ENCODE measurements at places on chromosomes 13 and 19.

DNA sequence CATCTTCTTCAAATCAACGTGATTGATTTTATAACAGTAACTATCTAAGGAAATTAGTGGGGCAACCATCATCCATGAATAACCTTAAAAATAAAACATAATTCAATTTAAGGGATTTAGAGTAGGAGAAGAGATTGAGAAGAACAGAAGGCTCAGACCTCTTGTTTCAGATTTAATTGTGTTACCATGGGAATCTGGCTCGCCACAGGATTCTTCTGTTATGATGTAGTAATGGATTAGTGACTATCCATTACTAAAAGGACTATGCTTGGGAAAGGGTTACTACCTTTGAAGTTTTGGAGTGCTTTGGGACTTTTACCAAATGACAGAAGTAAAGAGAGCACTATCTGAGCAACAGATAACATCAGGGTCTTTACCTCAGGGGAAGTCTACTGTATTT is 13.2 kb downstream of the FREM2 start:
- DNase-seq = no peak

GRCh38 chr19:5707576-5708575 is 12.1 kb downstream of the LONP1 start:
- DNase-seq = no peak

DNA sequence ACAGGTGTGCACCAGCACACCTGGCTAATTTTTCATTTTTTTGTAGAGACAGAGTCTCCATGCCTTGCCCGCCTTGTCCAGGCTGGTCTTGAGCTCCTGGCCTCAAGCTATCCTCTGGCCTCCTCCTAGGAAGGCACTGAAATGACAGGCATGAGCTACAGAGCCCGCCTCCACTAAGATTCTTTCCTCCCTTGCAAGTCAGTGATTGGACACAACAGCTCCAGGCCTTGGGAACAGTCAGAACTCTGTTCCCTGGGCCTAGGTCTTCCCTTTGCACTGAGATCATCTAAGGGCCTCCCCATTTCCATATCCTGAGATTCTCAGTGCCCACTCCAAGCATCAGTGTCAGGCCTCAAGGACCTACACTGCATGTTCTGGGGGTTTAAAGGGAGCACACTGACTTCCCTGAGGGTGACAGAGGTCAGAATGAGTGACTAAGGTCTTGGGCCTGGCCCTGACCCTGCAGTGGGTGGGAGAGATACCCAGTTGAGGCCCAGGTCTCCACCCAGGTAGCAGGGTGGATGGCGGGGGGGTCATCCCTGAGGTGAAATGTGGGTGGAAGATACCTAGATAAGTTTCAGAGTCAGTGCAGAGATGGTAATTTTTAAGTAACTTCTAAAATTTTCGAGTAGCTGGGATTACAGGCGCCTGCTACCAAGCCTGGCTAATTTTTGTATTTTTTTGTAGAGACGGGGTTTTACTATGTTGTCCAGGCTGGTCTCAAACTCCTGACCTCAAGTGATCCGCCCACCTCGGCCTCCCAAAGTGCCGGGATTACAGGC is 17.3 kb upstream of the ERCC1 start:
- no peak for DNase-seq

GRCh38 chr13:32010136-32010535 is 21.4 kb upstream of the FRY start:
- DNase-seq = no peak

GRCh38 chr13:98065468-98065867 is 77.4 kb upstream of the FARP1 start:
- DNase-seq = no peak

DNA sequence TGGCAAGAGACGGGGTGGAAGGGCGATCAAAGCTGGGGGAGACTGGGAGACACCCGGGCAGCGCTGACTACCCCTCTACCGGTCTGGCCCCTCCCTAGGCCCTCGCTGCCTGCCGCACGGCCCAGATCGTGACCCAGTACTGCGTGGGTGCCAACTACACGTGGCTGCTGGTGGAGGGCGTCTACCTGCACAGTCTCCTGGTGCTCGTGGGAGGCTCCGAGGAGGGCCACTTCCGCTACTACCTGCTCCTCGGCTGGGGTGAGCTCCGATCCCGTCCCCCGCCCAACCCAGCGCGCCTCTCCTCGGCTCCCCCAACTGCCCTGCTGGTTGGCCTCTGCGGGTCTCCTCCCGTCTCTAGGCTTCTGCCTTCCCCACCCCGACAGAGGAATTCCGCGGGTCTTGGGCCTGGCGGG is 8.8 kb downstream of the GIPR start:
- no peak for DNase-seq

GRCh38 chr19:48170817-48171347 is 402 bp downstream of the ZSWIM9 start:
- no peak for DNase-seq

DNA sequence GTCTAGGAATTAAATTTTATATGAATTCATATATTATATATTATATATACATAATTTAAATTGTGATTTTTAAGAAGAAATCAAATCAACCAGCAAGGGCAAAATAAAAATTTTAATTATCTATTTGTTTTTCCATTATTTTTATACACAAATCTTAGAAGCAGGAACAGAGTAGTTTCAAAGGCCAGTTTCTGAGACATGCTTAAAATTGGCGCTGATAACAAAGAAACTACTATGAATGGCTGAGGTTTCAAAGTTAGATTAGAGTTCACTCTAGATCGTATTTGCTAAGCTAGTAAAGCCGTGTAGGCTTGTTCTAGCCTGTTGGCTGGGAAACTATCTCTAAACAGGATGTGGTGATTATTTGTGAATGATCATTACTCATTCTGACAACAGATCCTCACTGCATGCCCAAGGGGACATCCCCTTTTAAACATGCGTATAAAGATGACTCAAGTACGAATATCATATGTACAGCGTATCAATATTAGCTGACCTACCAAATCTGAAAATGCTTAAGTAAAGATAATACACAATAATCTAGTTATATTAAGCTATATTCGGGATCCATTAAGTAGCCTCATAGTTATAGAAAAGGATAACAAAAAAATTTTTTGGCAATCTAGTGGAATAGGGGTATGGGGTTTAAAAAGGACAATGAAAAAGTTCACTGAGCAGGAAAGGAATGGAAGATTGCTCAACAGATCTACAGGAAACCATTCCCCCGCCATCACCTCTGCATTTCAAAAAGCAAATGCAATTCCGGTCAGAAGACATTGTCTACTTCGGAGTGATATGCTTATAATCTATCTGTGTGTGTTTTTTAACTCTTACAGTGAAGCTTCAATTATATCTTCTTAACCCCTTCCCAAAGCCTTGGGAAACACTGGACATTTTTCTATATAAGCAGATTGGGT is 150.1 kb downstream of the SHISA2 start:
- no peak for DNase-seq

GRCh38 chr19:46495786-46496099 is at the start of gene PNMA8B:
Gene PNMA8B (minus strand): TSS chr19:46495867. CDS start chr19:46495465, 402 bp downstream.
- no peak for DNase-seq

DNA sequence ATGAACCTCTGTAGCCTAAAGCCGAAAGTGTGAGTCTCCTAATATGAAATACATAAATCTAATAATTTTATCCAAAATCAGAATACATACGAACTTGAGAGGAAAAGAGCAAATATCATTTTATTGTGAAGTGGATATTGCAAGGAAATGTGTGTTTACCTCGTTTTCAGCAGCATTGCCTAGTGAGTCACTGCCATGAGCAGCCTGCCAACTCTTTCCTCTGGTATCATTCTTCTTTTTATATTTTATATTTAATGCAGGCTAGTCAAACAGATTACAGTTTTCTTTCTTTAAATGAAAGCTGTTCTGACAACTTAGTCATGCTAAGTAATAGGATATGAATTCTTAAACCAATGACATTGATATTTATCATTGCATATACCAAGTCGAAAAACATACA is 44.2 kb downstream of the EDNRB start:
- DNase-seq = no peak

- DNase-seq = no peak
These were observed 231.5 kb downstream of the FGF14 start for GRCh38 chr13:102170305-102170704.

DNA sequence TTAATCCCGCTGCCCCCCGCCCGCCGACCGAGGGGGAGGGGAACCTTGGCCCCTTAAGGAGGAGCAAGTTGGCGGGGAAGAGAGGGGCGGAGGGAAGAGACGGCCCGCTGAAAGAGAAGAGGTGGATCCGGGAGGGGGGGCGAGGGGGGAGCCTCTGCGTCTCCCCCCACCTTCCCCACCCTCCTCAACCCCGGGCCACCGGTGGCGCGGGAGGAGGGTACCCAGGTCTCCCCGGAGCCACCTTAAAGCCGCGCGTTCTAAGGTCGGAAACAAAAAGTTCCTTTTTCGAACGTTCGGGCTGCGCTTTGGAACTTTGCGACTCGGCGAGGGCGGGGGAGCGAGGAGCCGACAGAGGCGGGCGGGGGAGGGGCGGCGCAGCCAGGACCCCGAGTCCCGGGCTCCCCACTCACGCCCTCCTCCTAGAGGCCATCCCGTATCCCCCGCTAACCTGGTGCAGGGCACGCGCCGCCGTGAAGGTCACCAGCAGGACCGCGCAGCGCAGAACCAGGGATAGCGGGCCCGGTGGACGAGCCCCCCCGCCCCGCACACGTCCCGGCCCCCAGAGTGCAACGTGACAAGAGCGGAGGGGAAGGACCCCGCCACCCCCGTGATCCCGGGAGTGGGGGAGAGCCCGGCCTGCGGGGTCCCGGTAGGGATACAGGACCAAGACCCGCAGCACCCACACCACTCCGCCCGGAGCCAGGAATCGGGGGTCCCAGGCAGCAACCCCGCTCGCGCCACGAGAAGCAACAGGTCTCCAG is 659 bp downstream of the ERF start:
- no peak for DNase-seq

DNA sequence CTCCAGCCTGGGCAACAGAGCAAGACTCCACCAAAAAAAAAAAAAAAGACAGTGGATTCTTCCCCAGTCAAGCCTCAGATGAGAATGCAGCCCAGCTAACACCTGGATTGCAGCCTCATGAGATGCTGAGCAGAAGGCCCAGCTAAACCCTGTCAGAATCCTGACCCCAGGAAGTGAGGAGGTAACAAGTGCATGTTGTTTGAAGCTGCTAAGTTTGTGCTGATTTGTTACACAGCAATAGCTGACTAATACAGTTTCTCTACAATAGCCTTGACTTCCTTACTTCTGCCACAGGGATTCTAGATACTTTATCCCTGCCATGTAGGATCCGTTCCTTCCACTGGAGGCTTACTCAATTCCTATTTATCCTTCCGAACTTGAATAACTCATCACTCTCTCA is 20.5 kb downstream of the TMPRSS9 start:
- no peak for DNase-seq

DNA sequence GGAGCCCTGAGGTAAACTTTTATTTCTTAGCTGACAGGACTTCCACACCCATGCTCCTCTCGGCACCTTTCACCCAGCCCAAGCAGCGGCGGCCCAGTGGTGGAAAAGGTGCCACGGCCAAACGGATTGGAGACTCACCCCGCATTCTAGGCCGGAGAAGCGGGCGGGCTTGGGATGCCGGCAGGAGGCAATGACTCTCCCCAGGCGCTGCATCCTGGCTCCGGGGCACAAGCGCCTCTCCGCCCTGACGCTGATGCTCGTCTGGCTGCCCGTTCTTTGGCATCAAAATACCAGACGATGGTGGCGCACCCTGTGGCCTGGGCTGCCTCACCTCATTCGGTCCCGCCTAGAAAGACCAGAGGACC is 6.7 kb upstream of the ZNF606 start:
- no peak for DNase-seq

DNA sequence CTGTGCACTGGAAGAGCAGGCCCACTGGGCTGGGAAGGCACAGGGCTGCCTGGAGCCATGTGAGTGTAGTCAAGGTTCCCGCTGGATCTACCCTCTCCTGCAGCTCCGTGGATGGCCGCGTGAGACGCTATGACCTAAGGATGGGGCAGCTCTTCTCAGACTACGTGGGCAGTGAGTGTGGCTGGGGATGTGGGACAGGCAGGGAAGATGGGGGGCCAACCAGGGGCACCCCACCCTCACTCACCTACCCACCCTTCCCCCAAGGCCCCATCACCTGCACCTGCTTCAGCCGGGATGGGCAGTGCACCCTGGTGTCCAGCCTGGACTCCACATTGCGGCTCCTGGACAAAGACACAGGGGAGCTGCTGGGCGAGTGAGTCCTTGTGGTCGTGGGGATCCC is 6.1 kb downstream of the WDR83 start:
- DNase-seq = no peak

- no peak for DNase-seq
These were observed 69.0 kb upstream of the C1QTNF9B start for GRCh38 chr13:23966221-23966690.

GRCh38 chr13:79194272-79194671 is 211.8 kb downstream of the RBM26 start:
- DNase-seq = no peak

GRCh38 chr13:111458001-111458531 is 137.6 kb downstream of the TEX29 start:
- no peak for DNase-seq

GRCh38 chr13:32165796-32166195 is 134.2 kb downstream of the FRY start:
- no peak for DNase-seq

GRCh38 chr13:113508521-113509254 is 18.2 kb upstream of the DCUN1D2 start:
- DNase-seq = no peak

DNA sequence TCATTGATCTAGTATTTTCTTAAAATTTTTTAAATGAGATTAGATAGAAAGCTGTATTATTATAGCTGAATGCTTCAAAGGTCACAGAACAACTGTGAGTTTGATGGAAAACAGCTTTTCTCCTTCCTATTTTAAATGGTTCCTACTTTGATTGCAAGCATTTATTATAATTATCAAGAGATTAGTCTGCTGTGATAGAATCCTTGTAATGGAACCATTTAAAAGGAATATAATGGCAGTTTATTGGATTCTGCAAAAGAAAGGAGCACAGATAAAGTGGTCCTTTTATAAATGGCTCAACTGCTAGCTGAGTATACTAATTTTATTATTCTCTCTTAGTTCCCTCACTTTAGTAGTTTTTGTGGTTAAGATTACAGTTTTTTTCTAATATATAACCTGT is 87.0 kb downstream of the MAB21L1 start:
- no peak for DNase-seq

GRCh38 chr13:103276775-103277498 is 210.7 kb upstream of the SLC10A2 start:
- no peak for DNase-seq

- DNase-seq = no peak
These were observed 126.1 kb downstream of the CRYL1 start for GRCh38 chr13:20399515-20399914.

DNA sequence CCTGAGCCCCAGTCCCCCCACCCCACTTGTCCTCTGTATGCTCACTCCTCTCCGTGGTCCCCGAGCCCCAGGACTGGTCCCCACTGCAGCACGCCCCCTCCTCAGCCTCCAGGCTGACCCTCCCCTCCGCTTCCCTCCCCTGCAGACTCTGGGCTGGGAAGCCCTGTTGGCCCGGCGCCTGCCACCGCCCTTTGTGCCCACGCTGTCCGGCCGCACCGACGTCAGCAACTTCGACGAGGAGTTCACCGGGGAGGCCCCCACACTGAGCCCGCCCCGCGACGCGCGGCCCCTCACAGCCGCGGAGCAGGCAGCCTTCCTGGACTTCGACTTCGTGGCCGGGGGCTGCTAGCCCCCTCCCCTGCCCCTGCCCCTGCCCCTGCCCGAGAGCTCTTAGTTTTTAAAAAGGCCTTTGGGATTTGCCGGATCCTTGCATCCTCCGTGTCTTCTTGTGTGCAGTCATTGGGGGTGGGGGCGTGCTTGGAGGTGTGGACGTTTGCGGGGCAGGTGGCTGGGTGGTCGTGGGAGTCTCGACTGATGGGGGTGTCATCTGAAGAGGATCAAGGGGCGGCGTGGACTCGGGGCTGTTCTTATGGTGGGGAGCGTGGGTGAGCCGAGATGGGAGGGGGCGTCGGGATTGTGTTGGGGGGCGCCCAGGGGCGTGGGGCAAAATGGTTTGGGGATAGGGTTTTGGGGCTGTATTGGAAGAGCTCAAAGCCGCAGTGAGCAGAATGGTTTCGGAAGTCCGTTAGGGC is 3.5 kb downstream of the PTGER1 start:
- no peak for DNase-seq

All from AG09309 (cell line).